Ammon's horn (tissue), 1 donor: ENCODE measurements at places on chromosomes 1 and 21.

GRCh38 chr1:199122532-199123311, 483.9 kb downstream of the PTPRC start:
- DNase-seq = no peak

- DNase-seq = no peak
Measured at GRCh38 chr1:151352021-151352718, 5.1 kb upstream of the RFX5 start.

DNA sequence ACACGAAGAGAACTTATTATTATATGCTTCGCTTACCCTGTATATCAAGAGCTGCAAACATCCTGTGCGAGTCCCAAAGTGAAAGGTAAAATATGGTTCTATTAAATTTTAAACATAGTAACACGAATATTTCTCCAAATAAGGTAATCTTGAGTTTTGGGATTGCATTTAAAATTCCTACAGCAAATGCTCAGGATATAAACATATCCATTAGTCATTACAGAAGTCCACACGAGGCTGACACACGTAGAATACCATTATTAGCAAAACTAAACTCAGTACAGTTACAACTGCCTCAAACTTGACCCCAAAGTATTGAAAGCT, 282 bp upstream of the LYPLAL1 start:
- DNase-seq = no peak

DNA sequence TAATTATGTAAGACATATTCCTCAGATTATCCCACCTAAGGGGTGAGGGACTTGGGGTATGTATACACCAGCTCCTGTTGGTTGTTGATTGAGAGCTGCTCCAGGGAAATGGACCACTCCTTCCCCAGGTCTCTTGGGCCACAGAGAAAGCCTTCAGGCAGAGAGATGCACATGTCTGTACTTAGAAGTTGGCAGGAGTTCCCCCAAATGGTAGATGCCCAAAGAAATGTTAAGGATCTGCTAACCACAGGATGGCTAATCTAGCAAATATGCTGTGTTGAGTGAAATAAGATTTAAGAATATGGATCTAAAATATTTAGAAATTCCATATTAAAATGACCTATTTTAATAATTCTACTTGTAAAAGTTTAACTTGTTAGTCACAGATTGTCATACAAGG, 100.8 kb upstream of the DNAH14 start:
- no peak for DNase-seq

GRCh38 chr1:33454646-33455282, 17.7 kb upstream of the ZSCAN20 start:
- DNase-seq = no peak

- no peak for DNase-seq
Measured at GRCh38 chr1:225509770-225510169, 81.9 kb upstream of the LBR start.

DNA sequence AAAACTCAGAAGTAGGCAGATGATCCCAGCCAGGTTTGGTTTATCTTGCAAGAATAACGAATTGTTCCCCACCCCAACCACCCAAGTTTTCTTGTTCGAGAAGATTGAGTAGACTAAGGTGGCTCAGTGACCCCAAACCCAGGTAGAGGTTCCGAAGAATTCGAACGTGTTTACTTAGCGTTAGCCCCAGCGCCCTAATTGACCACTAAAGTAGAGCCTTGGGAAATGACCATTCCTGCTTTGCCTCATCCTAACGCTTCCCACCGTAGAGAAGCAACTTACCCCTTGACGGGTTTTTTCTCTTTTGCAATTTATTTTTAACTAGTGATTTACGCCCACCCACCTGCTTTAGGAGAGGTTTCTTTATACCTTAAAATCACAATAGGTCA, 870 bp downstream of the FBXO28 start:
- no peak for DNase-seq

DNA sequence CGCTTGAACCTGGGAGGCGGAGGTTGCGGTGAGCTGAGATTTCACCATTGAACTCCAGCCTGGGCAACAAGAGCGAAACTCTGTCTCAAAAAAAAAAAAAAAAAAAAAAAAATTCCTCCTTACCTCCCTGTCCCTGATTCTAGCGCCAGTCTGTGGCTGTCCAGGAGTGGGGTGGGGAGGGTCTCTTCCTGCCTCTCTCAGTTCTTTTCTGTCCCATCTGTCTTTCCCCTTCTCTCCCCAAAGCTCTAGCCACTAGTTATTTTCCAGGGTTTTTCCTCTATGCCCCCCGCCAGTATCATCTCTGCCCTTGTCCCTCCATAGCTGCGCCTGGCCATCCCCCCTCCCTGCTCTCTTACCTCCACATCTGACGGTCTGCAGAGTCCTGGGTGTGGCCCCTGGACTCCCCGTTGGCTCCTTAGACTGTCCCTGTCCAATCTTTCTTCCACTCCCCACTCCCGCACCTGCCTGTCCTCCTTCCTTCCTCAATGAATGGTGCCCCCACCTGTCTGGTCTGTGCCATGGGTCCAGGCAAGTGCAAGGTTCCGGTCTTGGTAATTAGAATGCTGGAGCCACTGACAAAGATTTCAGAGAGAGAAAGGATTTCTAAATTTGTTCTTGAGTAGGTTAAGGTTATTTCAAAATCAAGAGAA, 1.6 kb upstream of the TMEM63A start:
- DNase-seq = no peak

- no peak for DNase-seq
Measured at GRCh38 chr1:172145656-172146055, 274.8 kb upstream of the C1orf105 start.

GRCh38 chr1:41345434-41346075, 15.7 kb upstream of the FOXO6 start:
- DNase-seq = no peak

GRCh38 chr1:3921765-3922164, 21.7 kb upstream of the C1orf174 start:
- no peak for DNase-seq
